ENCODE measurements at places on chromosomes 6 and 20.

DNA sequence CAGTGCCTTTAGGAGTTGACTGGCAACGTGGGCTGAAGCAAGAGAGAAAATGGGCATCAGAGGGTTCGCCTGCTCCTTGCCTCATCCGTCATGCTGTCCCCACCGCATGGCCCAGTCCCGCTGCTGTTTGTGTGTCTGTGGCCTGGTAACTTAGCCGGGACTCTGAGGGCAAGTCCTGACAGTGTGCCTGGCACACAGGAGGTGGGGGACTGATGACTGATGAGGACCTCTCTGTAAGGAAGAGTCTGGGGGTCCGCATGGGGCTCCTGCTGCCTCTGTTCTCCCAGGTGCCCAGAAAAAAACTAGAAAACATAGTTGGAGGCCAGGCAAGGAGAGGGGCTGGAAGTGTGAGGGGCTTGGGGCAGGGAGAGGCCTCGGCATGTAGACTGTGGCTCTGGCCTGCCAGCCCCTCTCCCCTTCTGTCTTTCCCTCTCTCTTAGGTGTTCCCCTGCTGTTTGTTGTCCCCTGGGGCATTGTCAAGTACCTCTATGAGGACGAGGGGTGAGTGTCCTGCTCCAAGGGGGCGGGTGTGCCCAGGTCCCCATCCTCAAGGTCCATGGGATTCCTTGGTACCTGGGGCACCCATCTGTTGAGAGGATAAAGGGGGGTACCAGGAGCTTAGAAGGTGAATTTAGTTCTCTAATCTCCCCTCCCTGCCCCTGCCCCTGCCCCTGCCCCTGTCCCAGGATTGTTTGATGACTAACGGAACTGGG, 29.5 kb downstream of the GLP1R start:
- no peak for DNase-seq

- DNase-seq, result no peak
These were observed 945.8 kb upstream of the ADGRB3 start for GRCh38 chr6:67689329-67689728.

DNA sequence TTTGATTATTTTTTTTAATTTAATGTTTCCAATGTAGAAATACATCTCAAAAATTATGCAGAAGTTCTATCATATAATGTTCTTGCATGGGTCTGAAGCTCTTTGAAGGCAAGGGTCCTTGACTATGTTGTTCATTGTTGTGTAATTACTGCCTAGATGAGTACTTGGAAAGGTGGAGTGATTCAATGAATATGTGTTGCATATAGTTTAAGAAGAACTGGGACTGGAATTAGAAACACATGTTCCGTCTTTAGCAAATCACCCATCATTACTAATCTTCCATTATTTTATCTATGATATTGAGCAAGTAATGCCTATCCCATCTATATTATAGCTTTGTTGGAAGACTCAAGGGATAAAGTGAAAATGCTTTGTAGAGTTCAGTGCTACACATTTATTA, 147.3 kb downstream of the LAMA2 start:
- no peak for DNase-seq

DNA sequence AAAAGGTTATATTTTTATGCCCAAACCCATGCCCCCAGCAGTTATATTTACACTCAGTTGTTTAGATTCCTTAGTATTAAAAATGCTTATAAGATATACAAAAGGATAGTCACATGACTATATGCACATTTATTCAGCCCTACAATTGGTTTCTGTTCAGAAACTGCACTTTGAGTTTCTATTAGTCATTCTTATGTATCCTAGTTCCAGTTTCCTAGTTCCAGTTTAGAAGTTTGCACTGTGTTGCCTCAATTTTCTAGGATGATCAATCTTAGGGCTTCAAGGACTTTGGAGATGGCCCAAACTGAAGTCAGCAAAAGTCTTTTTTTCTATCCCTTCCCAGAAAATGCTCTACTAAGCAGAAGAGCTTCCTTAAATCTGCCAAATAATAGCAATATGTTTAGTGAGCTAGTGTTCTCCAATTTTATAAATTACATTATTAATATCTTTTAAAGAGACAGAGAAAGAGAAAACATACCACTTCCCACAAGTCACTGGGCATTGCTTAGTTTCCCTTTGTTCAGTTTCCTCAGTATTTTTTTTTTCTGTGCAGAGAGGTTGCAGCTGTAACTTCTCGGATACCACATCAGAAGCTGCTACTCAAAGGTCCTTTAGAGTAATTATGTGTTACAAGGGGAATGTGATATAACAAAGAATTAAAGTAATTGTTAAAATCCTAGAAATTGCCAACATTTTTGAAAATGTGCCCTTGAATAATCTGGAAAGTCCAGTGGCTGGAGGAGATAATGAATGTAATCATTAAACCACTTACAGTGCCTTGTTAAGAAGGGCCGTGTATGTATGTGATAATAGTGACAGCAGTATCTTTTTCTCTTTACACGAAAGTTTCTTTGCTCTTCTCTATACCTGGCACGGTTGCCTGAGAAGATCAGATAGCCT, 138.8 kb downstream of the KHDRBS2 start:
- no peak for DNase-seq

Data from NB4 (cell line).